ENCODE measurements at places on chromosomes 2 and 18. TPM values are rescaled to one million over a fixed set of nuclear protein-coding genes. Genes with fewer than 3 reads are reported as not detected.
A peak's percentile ranks its signal among the peaks of the same experiment; 100 is the strongest.

DNA sequence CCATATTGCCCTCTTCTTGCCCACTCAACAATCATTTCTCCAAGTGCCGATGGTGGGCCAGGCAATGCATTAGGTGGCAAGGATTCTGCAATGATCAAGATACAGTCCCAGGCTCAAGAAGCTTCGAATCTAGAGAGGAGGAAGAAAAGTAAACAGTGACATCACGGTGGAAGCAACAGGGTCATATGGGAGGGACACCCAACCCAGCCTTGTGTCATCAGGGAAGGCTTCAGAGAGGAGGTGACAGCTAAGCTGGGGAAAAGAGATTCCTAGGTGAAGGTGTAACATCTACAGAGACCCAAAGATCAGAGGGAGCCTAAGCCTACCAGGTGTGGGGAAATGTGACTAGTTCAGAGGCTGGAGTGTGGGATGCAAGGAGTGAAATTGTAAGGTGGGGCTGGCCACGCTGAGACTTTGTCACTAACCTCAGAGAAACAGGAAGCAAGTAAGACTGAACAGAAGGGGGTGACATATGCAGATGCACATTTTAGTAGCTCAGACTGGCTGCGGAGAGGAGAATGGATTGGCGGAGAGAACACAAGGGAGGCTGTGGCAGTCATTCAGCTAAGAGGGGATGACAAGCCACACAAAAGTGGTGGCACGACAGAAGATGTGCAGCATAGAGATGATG, 104.9 kb downstream of the ANKRD44 start:
- H3K4me3 ChIP-seq, result no peak overlapping the region
- H3K27me3 ChIP-seq, result no peaks in the 10 kb centered on the region
- H3K36me3 ChIP-seq, result no peaks in the 10 kb centered on the region
- no peak for DNase-seq
- H3K4me1 ChIP-seq, result no peaks in the 10 kb centered on the region
- no peak overlapping the region for H3K27ac ChIP-seq

DNA sequence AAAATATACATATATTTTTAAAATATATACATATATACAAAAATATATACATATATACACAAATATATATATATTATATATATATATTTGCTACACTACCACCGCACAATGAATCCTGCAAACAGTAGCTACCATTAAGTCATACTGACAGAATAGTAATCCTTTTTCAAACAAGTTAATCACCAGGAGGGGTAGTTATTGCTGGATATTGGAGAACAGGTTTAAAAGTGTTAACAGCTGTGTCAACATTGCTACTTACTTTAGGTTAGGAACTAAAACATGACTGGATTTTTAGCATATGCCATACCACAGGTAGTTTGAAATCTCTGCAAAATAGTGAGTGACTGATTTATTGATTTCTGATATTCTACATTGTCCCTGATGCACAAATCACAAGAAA, 529.1 kb upstream of the CDH7 start:
- no peaks in the 10 kb centered on the region for H3K36me3 ChIP-seq
- H3K27ac ChIP-seq, result no peak overlapping the region
- H3K27me3 ChIP-seq, result no peaks in the 10 kb centered on the region
- no peaks in the 10 kb centered on the region for H3K4me1 ChIP-seq

DNA sequence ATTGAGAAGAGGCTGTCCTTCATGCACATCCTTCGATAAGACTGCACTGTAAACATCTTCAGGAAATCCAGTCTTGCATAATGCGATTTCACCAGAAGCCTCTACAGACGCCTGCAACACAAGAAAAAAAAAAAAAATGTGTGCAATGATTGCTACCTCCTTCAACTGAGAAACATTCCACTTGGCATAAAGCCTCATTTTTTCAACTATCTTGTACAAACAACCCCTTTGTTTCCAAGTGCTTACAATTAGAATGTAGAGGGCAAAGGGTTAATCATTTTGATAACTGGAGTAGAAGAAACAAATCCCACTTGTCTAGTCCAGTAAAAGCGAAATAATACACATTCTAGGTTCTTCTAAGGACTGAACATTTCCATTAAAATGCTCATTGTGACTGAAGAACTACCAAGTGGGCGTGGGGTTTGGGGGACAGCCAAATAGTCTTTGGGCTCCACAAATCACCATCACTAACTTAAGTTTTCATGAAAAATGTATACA, 29.2 kb downstream of the CDH2 start:
- no peak overlapping the region for H3K4me3 ChIP-seq
- DNase-seq, result no peak
- no peaks in the 10 kb centered on the region for H3K27me3 ChIP-seq
- no peaks in the 10 kb centered on the region for H3K4me1 ChIP-seq

- H3K4me3 ChIP-seq, result no peak overlapping the region
- no peak for DNase-seq
- peaks cover 3% of the 10 kb centered on the region for H3K4me1 ChIP-seq
- no peak overlapping the region for H3K27ac ChIP-seq
- no peaks in the 10 kb centered on the region for H3K27me3 ChIP-seq
Observed at GRCh38 chr18:50816419-50817166, 3.2 kb downstream of the MRO start.

- no peak for DNase-seq
- no peaks in the 10 kb centered on the region for H3K27me3 ChIP-seq
- H3K36me3 ChIP-seq, result no peaks in the 10 kb centered on the region
- no peaks in the 10 kb centered on the region for H3K4me1 ChIP-seq
- H3K4me3 ChIP-seq, result no peak overlapping the region
- H3K27ac ChIP-seq, result no peak overlapping the region
Observed at GRCh38 chr2:108169982-108170625, 69.7 kb upstream of the SULT1C3 start.

DNA sequence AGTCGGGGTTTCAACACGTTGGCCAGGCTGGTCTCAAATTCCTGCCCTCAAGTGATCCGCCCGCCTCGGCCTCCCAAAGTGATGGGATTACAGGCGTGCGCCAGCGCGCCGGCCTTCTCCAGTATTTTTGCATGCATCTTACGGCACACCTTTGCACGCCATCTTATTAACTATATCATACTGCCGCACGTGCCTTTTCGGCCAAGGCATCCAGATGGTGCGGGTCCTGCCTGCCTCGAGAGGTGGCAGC, 765 bp upstream of the ING5 start:
- DNase-seq, result no peak
- H3K4me3 ChIP-seq, result peak overlapping the region; percentile 67
- H3K27me3 ChIP-seq, result no peaks in the 10 kb centered on the region
- H3K4me1 ChIP-seq, result peaks cover 22% of the 10 kb centered on the region
- peak overlapping the region; percentile 99 for H3K27ac ChIP-seq

TMEM247 gene
- not detected for total RNA-seq

All from HCT116 (cell line).